ENCODE measurements at places on chromosomes 11 and 22. TPM values are rescaled to one million over a fixed set of nuclear protein-coding genes. Genes with fewer than 3 reads are reported as not detected.

DNA sequence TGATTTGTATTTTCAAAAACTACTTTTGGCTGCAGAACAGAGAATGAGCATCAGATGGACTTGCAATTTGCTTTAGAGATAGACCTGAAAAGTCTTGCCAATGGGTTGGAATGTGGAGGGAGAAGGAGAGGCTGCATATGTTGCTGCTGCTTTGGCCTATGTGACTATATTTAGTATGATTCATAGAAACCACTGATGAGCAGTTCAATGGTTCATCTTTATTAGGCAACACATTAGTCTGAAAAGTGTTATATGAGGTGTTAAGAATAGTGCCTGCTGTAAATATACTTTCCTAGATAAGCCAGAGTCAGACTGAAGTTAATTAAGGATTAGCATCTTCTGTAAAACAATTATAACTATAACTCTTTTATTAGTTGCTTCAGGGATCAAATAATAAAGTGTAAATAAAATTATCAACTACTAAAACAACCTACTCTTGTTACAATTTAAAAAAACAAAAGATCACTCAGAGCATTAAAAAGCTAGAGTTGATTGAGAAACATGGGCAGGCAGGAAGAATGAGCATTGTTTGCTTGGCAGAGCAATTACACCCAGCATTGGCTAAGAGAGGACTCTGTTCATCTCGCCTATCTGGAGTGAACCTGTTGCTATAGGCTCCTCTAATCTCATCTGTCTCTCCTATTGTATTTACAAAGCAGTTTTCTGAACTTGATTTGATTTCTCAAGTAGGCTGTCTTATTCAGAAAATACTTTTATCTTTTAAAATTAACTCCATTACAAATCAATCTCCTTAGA is 36.3 kb downstream of the HORMAD2 start:
- DNase-seq = peak; percentile 48

- DNase-seq = peak; percentile 45
Observed at GRCh38 chr11:73404048-73404447, 27.8 kb downstream of the RELT start.

- DNase-seq = no peak
Observed at GRCh38 chr11:19508165-19508564, 204.5 kb upstream of the NAV2 start.

GRCh38 chr11:75786101-75786736 is 17.6 kb downstream of the DGAT2 start:
- DNase-seq = no peak

- DNase-seq = peak; percentile 84
Observed at GRCh38 chr22:45435544-45436139, 22.1 kb downstream of the RIBC2 start.

- no peak for DNase-seq
Observed at GRCh38 chr11:132137981-132138313, 767.5 kb downstream of the NTM start.

- DNase-seq = no peak
Observed at GRCh38 chr11:70597751-70598625, 199.7 kb downstream of the CTTN start.

- no peak for DNase-seq
Observed at GRCh38 chr11:59728154-59728553, 14.5 kb upstream of the OR10V1 start.

- DNase-seq = peak; percentile 50
Observed at GRCh38 chr11:12677131-12677530, 2.9 kb downstream of the TEAD1 start.

DNA sequence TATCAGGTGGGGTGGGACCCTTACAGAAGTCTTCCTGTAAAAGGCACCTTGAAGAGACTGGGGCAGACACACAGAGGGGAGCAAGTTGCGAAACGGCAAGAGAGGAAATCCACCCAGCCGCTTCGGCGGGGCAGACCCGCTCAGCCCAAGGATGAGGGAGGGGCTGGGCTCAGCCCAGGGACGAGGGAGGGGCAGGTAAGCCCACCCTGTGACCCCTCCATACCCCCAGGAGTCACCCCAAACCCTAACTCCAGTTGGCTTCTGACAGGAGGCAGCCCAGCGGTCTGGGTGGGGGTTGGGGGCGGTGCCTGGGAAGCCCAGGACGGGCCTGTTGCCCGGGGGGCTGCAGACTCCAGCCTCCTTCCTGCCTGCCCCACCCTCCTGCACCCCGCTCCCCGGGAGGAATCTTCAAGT is 965 bp downstream of the OSBPL5 start:
- DNase-seq = no peak

DNA sequence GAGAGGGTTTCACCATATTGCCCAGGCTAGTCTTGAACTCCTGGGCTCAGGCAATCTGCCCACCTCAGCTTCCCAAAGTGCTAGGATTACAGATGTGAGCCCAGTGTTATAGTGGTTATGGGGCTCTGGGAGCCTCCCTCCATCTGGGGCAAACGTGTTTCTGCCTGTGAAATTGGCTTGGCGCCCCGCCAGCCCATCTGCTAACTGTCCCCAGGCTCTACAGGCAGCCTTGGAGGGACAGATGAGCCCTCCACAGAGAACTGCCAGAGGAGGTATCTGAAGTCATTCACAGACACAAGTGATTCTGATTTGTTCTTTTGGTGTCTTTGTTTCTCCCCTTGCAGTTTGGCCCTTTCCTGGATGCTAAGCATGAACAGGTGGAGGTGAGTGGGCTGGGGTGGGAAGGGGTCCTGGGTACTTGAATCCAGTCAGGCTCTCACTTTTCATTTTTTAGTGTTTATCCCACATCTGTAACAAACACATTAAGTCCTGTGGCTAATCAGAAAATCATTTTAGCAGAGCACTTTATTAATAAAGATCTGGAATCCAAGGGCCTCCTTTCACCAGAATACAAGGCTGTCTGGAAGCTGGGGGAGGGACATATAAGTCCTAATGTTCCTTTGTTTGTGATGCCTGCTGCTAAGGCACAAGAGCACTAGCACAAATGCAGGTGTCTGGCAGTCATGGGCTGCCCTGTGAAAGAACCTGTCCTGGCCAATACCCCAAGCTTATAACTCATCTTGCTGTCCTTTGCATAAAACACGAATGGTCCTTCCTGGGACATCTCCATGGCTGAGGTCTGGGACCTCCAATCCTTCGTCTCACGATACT is 25.7 kb upstream of the CDC42EP2 start:
- DNase-seq = no peak

GRCh38 chr22:20568502-20569058 is 61.2 kb downstream of the MED15 start:
- DNase-seq = no peak

GRCh38 chr11:26227883-26228502 is 103.9 kb upstream of the ANO3 start:
- DNase-seq = no peak

DNA sequence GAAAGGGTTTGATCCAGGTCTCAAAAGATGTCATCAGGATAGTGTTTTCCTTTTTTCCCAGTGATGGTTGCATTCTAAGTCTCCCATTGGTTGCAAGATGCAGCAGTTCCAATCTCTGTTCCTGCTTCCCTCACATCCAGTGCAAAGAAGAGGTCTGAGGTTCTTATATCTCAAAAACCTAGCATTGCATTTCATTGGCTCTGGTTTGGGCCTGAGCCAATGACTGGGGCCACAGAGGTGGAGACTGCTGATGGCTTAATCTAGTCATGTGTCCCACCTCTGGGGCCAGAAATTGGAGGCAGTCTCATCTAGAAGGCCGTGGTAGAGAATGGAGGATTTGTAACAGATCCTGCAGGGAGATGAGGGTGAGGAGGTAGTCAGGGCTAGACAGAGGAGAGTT is 13.2 kb upstream of the MICAL2 start:
- DNase-seq = no peak

GRCh38 chr11:43736502-43737200 is 56.1 kb downstream of the HSD17B12 start:
- peak; percentile 19 for DNase-seq

DNA sequence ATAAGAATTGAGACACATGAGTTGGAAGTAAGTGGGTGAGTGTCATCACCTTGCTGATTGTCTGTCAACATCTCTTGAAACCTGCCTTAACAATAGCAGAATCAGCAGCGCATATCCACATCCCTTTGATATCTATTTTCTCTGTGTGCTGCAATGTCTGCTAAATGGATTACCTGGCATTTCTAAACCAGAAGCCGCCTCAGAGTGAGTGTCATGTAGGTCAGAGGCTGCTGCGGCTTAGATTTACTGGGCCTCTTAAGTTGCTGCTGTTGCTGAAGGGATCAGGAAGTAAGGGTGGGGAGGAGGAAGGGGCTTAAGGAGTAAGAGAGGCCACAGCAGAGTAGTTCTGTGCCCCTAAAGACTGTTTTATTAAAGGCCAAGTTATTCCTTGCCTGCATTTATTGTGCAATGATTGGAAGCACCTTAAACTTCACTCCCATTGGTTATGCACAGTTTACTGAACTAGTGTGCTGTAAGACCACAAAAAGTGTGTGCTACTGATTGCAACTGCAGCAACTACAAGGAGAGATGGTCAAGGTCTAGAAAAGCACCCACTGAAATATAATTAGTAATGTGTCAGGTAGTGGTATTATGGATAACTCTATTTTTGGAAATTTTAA is 29.8 kb upstream of the TMEM41B start:
- DNase-seq = no peak

DNA sequence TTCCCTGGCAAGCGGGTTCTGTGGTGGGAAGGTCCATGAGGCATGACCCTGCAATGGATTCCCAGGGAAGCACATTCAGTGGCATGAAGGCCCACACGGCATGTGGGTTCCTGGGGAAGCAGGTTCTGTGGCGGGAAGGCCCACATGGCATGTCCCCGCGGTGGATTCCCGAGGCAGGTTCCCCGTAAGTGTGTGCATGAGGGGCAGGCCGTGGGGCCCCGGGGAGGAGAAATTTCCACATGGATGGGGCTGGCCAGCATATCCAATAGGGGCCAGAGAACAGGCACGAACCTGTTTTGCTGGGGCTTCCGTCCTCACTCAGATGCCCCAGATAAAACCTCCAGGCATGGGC is 83.7 kb downstream of the PHF21B start:
- no peak for DNase-seq

DNA sequence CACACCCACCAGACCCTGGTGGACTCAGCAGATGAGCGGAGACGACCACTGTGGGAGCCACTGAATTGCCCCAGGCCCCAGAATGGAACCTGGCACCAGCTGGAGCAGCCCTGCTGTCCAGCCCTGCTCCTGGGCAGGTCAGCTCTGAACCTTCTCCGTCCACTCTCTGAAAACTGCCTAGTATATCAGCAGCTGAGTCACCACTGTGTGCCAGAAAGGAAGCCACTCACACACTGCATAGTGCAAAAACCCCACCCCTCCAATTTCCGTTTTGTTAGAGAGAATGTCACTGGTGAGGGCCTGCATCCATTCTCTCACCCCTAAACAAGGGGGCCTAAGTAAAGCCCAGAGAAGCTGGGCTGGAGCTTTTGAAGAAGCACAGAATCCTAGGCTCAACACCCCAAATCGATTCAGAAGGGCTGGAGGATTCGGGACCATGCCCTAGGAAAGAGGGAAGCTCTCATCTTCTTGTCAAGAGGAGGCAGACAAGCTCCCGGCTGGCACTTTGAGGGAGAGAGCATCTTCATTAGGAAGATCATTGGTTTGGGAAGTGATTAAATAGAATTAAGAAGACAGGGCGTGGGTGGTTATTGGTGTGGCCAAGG is 44.5 kb downstream of the GALNT18 start:
- peak; percentile 75 for DNase-seq

DNA sequence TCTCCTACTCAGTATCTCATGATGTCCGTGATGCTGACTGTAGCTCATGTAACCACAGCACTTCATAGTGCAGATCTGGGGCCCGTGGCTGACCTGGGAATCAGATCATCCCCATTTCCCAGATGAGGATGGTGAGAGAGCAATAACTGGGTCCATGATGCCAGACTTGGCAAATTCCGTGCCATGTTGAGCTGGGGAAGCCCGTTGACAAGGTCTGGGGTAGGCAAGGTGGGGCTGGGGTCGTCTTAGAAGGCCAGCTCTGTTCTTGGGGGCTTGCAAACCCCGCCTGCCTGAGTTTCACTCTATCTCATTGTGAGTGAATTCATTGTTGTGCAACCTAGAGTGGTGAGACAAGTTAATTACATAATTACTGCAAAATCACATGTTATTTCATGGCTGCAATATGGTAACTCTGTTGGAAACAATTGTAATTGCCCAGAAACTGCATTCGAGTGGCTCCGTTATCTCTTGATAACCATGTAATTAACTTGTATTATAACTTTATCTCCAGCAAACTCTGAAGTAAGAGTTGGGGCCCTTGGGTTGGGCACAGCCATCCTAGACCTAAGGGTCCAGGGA is 41.7 kb downstream of the LMO1 start:
- DNase-seq = no peak

GRCh38 chr11:9264316-9265210 is 587 bp downstream of the DENND5A start:
- peak; percentile 70 for DNase-seq

DNA sequence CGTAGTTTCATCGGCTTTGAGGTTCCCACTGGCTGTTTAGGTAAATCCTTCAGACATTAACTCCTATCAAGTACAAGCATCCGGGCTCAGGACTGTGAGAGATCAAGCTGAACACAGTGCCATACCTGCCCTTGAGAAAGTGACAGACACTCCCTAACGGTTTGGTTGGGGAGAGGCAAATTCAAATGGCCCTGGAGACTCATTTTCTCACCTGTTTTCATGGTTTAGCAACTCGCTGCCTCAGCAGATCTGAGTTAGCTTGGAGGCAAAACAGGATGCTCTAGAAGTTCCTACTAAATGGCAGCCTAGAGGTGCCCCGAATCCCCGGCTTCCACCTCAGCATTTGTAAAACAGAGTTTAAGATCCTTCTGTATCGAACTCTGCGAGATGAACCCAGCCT is 3.6 kb upstream of the FBXO3 start:
- DNase-seq = no peak

GRCh38 chr11:113419454-113420003 is 31.9 kb downstream of the ANKK1 start:
- DNase-seq = no peak

DNA sequence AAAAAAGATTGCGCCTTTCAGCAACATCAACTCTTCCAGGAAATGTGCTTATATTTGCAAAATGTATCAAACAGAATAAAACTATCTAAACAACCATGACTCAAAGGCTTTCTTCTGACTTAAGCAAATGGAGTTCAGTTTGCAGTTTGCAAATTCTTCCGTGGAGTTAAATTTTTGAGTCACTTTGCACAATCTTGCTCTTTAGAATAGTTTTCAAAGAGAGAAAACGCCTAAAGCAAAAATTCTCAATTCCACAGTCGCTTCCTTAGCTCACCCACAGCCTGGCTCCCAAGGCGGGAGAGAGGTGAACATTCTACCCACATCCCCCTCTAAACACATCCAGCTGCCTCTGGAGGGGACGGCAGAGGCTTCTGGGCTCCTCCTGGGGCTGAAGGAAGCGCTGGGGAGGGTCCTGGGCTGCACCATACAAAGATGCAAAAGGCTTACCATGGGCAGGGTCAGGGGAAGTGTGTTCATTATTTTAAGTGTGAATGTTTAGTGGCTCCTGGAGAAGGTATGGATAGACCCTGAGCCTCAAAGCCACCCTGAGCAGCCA is 1487.3 kb downstream of the TBC1D22A start:
- DNase-seq = no peak

MYBPC3 gene
- total RNA-seq = not detected

CD3D gene
- 0.51 TPM for total RNA-seq

MIOX gene
- total RNA-seq = not detected

TREH gene
- total RNA-seq = not detected

TMEM191C gene
- total RNA-seq = not detected

GAS2 gene
- total RNA-seq = 0.71 TPM

AGBL2 gene
- total RNA-seq = 0.42 TPM

HBG2 gene
- total RNA-seq = not detected

SMC1B gene
- not detected for total RNA-seq

OR52I1 gene
- total RNA-seq = not detected

OR5L1 gene
- total RNA-seq = not detected

TEAD1 gene
- 37.2 TPM for total RNA-seq

MOGAT2 gene
- not detected for total RNA-seq

Measured in Daoy (cell line).